ENCODE measurements at places on chromosomes 1 and 21. TPM values are rescaled to one million over a fixed set of nuclear protein-coding genes. Genes with fewer than 3 reads are reported as not detected.

- DNase-seq = peak; percentile 80
Observed at GRCh38 chr1:27632387-27633297, 2.3 kb downstream of the FGR start.

DNA sequence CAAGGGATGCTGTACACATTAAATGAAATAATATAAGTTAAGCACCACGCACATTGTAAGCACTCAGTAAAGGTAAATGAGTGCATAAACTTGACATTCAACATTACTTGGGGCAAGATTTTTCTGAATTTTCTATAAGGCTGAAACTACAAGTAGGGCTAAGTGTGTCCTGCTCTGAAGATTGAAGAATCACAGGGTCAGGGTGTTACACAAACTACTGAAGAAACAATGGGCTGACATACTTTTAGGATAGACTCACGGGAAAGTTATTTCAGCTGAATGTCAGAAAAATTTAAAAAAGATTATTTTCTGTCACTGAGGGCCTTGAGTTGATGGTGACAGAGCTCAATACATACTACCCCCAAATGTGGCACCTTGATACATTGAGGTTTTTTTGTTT, 644.2 kb upstream of the PLXNA2 start:
- DNase-seq = no peak

GRCh38 chr21:42550817-42551216, 37.2 kb downstream of the SLC37A1 start:
- peak; percentile 37 for DNase-seq

- DNase-seq = no peak
Observed at GRCh38 chr1:168865850-168866620, 137.0 kb upstream of the DPT start.

DNA sequence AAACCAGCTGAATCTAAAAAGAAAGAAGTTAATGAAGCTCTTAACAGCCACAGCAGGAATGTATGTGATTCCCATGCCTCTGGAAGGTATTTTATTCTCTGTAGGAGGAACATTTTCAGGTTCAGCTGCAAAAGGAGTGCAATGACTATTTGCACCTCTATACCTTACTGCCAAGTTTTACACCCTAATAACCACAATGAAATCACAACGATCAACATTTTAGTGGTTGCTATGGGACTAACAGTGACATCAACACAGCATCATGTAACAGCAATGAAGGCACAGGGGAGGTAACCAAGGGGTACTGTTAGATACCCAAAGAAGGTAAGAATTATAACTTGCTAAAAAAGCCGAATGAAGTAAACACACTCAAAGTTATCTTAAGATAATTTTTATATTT, 116.3 kb upstream of the HP1BP3 start:
- no peak for DNase-seq

DNA sequence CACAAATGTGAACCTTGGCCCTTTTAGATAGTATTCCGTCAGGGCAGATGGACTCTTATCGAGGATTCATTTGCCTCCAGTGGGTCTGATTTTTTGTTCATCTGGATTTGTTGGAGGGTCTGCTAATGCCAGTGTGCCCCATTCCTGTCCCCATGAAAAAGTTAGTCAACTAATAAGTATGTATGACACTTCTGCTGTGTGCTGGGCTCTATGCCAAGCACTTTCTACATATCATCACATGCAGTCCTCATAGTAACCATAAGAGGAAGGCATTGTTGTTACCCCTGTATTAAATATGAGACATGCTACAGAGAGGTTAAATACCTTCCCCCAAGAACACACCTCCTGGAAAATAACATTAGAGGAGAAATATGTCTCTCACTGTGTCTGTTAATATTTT, 46.6 kb upstream of the MAB21L3 start:
- no peak for DNase-seq

DNA sequence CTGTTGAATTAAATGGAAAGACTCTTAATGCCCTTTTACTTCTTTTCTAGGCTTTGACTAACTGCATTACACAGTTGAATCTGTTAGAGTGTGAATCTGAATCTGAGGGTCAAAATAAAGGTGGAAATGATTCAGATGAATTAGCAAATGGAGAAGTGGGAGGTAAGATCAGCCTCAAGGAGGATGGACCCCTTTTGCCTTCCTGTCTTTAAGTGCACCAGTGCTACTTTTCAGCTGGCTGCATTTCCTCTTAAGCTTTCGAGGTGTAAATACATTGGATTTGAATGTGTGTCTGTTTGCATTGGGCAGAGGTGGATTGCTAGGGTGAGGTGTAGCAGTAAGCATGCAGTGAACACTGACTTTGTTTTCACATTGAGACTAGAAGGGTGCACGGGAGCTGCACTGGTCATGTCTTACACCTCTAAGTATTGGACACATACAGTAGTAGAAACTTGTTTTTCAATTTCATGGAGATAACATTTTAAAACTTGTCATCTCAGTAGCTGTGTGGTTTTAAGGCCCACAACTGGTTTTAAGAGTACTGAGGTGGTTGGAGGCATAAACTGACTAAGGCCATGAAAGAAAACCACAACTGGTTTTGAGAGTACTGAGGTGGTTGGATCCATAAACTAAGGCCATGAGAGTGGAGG, 35.4 kb downstream of the MIA3 start:
- DNase-seq = no peak

GRCh38 chr21:42556476-42556875, 42.8 kb downstream of the SLC37A1 start:
- no peak for DNase-seq

GRCh38 chr1:210132582-210132981, 100.0 kb upstream of the SERTAD4 start:
- DNase-seq = no peak

- DNase-seq = no peak
Observed at GRCh38 chr1:193111641-193112090, 6.5 kb upstream of the GLRX2 start.

GRCh38 chr1:230153641-230154296, 86.7 kb downstream of the GALNT2 start:
- no peak for DNase-seq

DNA sequence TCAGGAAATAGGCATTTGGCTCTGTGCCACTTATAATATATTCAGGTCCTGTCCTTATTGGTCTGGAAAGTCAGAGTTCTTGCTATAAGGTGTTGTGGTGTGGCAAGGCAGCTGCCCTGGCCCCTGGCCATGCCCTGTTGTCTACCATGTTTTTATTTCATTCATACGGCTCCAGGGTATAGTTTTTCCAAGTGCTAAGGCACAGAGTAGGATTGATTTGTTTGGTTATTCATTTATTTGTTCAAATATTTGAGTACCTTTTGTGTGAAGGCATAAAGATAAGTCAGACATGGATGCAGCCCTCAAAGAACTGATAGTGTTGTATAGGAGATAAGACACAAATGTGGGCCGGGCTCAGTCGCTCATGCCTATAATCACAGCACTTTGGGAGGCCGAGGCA, 10.1 kb downstream of the ZBTB8B start:
- DNase-seq = no peak

DNA sequence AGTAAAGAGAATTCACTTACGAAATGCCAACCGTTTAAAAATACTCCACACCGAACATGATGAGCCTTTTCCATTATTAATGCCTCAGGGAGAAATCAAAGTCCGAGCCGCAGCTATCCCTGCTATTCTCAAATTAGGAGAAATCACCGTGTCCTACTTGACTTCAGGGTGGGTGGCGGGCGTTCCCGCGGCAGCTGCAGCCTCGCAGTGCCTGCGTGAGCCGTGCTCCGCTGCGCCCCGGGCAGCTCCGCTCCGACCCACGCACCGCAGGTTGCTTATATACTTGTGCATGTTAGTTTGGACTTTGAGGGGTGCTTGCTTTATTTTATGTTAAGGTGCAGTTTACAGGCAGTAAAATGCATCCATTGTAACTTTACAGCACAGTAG, 35.6 kb upstream of the PCBP3 start:
- no peak for DNase-seq

- peak; percentile 70 for DNase-seq
Observed at GRCh38 chr1:147890177-147890790, 12.3 kb upstream of the GJA8 start.

DNA sequence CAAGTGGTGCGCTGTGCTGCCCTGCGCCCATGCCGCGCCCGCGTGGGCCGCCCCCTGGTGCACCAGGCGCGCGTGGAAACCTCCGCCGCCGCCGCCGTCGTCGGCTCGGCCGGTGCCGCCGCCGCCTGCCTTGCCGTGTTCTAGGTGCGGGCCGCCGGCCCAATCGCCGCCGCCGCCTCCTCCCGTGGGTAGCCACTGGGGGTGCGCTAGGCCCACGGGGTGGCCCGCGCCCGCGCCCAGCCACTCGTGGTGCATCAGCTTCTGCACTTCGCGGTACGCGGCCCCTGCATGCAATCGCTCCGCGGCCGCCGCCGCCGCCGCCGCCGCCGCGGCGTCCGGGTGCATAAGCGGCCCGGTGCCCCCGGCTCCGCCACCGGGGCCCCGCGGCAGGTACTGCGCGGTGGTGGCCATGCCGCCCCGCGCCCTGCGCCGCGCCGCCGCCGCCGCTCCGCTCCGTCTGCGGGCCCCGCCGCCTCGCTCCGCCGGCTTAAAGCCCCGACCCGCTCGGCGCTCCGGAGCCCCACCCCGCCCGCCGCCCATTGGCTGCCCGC, at the start of gene POU3F1:
Gene POU3F1 (minus strand): TSS at position 461 of the 551 bp plus-strand sequence. CDS start 50 bp downstream, at position 411.
- no peak for DNase-seq

- no peak for DNase-seq
Observed at GRCh38 chr21:18550361-18550760, 146.8 kb upstream of the TMPRSS15 start.

DNA sequence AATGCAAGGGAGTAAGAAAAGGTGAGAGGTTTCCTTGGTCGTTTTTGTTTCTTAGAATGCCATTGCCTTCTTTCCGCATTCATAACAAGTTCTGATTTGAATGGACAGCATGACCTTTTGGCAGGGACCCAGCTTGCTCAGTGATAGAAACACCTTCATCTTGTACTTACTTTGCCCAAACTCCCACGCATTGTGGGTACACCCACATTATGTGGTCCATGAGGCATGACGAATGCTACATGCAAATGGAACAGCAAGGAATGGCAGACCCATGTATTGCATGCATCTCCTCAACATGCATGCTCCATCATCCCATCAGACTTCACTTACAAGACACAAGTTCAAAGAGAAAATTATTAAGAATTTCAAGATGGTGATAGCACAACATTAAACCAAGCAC, 102.8 kb downstream of the CDC7 start:
- no peak for DNase-seq

DNA sequence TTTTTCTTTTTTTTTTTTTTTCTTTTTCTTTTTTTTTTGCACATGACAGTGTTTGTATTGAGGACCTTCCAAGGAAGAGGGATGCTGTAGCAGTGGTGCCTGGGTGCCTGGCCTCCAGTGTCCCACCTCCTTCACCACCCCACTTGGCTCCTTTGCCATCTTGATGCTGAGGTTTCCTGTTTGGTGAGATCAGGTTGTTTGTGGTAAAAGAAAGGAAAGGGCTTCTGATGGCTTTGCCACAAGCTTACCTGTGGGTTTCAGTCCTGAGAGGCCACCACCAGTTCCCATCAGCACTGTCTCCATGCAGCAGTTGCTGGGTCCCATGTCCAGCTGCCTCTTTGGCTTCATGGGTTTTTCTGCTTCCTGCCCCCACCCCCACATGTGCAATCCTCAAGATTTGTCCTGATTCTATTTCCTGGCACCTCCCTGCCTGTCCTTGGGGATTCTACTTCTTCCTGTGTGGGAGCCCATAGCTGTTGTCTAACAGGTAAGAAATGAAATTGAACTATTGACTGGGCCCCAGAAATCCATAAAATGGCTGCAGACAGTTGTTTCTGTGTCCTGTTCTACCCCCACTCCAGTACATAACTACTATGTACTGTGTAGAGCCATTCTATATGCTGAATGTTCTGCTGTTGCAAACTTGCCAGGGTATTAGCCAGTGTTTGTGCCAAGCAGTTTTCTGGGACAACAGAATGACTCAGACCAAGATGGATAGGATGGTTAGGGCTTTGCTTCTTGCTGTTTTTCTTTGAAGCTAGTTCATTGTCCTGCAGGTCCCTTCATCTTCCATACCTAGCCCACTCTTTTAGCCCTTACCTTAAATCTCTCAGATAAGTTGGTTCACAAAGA, 4.2 kb upstream of the CCDC28B start:
- no peak for DNase-seq

DNA sequence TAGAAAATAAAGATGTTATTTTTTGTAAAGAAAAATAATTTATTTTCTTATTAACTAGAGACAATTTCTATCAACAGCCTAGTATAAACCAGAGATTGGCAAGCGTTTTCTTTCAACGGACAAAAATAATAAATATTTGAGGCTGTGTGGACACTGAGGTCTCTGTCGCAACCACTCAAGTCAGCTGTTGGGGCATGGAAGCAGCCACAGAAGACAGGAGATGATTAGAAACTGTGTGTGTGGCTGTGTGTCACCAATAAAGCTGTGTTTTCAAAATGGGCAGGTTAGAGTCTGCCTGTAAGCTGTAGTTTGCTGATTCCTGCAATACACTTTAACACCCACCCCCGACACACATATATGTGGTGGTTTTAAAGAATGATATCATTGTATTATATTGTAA, 200.6 kb upstream of the HMCN1 start:
- DNase-seq = no peak

DNA sequence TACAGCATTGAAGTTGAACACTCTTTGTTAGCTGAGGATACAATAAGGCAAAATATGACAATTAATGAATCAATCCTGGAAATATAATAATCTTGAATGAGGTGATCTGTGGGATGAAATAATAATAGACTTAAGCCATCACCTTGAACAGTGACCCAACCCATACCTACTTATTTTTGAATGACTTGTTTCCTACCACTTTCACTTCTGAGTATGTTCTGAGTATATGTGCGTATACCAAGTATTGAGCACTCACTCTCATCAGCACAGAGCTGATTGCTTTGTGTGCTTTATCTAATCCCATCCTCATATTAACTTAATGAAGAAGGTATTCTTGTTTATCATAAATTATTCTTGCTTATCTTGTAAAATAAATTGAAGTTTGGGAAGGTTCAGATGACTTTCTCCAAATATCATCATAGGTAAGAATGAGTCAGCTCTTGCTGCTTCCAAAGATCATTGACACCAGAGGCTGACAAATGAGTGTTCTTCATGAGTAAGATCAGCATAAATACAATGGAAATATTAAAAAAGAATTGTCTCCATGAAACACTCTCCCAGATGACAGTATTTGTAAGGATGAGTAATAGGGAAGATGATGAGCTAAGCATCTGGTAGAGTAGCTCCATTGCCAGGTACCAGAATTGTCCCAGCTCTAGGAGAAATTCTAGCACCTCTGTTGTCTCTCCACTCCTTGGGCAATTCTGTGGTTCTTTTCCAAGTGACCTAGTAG, 198.1 kb upstream of the KIAA0040 start:
- DNase-seq = no peak

GRCh38 chr1:228798035-228798434, 62.8 kb downstream of the RHOU start:
- no peak for DNase-seq

AKT3 gene
- 71.8 TPM for total RNA-seq

ASB17 gene
- not detected for total RNA-seq

THEM4 gene
- 11.6 TPM for total RNA-seq

RIPPLY3 gene
- total RNA-seq = not detected

PADI4 gene
- total RNA-seq = not detected

AADACL3 gene
- total RNA-seq = not detected

SPRR2E gene
- not detected for total RNA-seq

KCNH1 gene
- total RNA-seq = 1.9 TPM

PARS2 gene
- 10.0 TPM for total RNA-seq

LMOD1 gene
- 41.7 TPM for total RNA-seq

FAM229A gene
- 20.5 TPM for total RNA-seq
